Activated T-cell treated with anti-CD3 and anti-CD28 coated beads, Interleukin-2, amount 50 U/mL, for 72 hours (primary cell): ENCODE measurements at places on chromosomes 16 and 17. TPM values are rescaled to one million over a fixed set of nuclear protein-coding genes. Genes with fewer than 3 reads are reported as not detected.

- no peak for DNase-seq
Observed at GRCh38 chr16:89553733-89554132, 6.7 kb upstream of the RPL13 start.

Gene PHAF1
- 18.2 TPM for total RNA-seq

Gene CTRL
- total RNA-seq = 5.0 TPM

Gene HSDL1
- total RNA-seq = 13.0 TPM
